ENCODE measurements at places on chromosomes 5 and 9.

DNA sequence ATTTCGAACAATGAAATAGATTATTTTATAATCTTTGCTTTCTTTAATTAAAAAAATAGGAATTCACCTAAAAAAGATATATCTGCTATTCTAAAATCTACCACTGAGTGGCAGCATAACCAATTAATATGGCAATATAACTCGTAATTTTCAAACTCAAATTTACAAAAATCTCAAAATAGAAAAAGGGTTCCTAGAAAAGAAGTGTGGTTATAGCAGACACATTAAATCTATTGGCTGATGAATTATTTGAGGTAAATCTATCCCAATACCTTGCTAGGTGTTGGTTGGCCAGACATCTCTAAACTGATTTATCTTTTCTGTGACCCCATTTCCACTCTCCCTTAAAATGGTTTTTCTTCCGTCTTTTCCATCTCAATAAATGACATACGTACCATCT is 30.2 kb upstream of the NRG2 start:
- no peak for DNase-seq

- DNase-seq = no peak
These were observed 461.1 kb upstream of the CYLC2 start for GRCh38 chr9:102534031-102534430.

- no peak for DNase-seq
These were observed 590.5 kb downstream of the CSNK1G3 start for GRCh38 chr5:124102486-124102885.

DNA sequence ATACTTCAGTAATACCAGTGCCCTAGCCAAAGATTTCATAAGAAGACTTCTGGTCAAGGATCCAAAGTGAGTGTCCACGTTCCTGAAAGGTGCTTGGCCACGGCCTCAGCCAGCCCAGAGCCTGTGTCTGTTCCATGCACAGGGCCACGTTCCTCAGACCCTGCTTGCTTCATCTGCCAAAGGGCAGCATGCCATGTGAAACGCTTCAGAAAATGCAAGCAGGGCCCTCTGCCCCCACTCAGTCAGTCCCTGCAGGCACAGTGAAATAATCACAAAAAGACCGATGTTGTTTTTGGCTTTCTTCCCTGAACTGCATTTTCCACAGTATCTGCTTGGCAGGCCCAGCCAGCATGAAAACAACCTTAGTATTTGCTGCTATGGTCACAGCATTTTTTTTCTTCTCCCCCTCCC is 85.5 kb upstream of the CTSL start:
- DNase-seq = no peak

- DNase-seq = no peak
These were observed 31.2 kb downstream of the GPR21 start for GRCh38 chr9:123064716-123065115.
